ENCODE measurements at places on chromosomes 1 and 21.
A peak's percentile ranks its signal among the peaks of the same experiment; 100 is the strongest.

DNA sequence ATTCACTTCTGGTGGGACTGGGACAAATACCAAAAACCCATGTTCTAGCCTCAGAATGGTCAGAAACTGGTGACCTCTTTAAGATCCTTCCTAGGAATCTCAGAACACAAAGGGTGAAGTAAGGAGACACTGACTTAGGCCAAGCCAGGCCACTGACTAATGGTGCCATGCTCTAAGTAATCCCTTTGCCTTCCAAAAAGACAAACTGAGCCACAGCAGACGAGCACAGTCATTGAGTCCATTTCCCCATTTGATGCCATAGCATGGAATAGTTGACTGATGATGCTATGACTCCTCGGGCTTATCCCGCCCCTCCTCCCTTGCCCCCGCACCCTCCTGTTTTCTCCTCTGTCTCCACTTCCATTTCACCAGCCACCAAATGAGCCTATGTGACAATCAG is 145.8 kb upstream of the ZNF648 start:
- DNase-seq: no peak

DNA sequence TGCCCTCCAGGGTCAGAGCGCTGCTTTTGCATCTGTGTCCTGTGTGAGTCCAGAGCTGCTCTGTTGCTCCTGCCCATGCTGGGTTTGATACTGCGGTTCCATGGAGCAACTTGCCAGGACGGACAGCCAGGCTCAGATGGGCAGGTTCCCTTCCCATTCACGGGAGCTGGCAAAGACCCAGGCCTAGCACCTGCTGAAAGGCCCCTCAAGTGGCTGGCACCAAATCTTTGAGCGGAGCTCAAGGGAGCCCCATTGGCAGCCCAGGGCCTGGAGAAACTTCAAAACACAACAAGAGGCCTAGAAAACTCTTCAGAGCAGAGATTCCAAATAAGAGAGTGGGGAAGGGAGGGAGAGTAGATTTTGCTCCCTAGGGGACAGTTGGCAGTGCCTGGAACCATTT is 97.2 kb downstream of the ACTL8 start:
- DNase-seq: no peak

- DNase-seq: no peak
These were observed 65.0 kb downstream of the ABL2 start for GRCh38 chr1:179164494-179164893.

DNA sequence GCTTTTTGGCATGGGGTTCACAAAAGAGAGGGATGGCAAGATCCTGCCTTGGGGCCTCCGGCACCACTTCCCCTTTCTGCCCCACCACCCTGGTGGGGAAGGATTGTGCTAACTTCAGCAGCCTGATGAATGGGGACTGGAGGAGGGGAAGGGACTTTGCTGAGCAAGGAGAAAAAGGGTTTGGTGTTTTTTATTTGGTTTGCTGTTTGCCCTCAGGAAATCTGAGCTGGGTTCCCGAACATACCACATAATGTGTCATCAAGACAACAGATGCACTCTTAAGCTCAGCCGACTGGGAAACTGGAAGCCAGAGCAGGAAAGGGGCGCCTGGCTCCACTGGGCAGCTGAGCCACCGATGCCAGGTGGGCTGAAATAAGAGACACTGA is 19.8 kb downstream of the OLFML2B start:
- no peak for DNase-seq

- DNase-seq: no peak
These were observed 132.5 kb upstream of the GPR52 start for GRCh38 chr1:174315239-174315638.

DNA sequence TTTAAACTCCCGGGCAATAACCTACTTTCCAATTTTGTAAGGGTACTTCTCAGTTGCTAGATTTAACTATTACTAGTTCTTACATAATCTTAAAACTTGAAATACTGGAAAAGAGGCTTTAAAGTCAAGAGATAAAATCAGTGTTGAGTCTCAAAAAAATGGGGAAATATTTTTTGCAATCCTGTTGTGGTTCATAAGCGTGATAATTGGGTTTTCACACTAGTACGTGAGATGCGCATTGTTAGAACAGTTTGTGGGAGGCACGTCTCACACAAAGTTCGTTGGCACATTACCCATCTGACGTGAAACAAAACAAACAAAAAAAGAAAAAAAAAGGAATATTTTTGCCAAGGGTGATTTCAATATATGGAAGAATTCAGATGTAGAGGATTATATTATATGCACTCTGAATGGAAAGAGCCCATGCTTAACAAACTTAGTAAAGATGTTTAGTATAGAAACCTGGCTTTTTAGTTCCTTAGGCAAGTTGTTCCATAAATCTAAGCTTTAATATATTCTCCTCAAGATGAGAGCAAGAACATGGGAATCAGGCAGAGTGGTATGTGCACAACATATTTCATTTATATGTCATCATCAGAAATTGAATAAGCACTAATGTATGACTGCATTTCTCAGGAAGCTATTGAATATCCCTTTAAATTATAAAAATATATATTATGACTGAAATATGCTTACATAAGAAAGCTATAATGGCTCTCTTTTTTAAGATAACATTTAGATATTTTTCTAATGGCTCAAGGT is 73.9 kb upstream of the TNFSF4 start:
- DNase-seq: no peak

GRCh38 chr1:1540090-1540817 is at the start of gene TMEM240:
TMEM240 (minus strand) TSS chr1:1540624; CDS start chr1:1540346, 278 bp downstream.
- peak; percentile 40 for DNase-seq

- DNase-seq: no peak
These were observed 55.3 kb downstream of the LGR6 start for GRCh38 chr1:202248861-202249260.

DNA sequence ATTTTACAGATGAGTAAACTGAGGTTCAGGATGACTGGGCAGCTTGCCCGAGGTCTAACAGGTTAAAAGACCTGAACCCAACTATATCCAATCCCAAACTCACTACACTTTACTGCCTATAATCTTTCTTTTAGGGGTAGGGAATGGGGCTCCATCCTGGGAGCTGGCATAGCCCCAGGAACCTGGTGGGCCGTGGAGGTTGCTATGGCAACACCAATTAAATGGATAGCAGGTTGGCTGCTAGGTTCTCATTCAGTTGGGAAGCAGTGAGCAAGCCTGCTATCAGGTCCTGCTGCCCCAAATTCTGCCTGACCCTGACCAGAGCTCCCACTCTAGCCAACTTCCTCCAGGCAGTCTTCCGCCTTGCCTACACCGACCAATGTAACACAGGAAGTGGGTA is 40.9 kb downstream of the LRP8 start:
- DNase-seq: no peak

DNA sequence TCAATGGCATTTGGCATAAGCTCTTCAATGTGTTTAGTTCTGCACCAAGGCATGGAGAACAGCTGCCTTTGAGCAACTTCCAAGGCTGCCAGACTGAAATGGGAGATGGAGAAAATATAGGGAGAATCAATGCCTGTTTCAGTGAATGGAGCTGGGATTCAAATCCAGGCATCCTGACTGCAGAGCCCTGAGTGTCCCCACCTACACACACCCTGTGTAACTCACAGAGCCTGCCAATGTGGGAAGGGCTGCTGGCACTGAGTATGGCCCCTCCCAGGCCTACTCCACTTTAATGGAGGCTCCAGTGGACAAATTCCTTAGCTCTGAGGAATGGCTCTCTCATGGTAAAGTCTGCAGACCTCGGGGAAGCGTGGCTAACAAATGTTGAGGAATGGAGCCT is 145.6 kb upstream of the TNR start:
- no peak for DNase-seq

DNA sequence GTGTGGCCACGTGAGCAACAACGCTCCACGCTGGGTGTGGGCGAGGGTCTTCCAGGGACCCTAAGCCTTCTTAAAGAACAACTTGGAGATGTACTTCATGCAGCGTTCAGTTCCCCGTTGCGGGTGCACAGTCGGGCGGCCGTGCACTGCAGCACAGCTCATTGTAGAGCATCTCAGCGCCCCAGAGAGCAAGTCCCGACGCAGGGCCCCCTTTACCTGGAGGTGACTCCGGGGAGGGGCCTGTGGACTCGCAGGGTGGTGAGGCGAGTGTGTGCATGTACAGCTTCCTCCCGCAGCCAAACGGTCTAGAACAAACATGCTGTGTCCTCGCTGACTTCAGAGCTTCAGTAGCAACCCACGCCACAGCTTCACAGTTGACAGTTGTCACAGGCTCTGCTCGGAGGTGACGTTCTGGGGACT is 19.5 kb downstream of the RRP1 start:
- no peak for DNase-seq

DNA sequence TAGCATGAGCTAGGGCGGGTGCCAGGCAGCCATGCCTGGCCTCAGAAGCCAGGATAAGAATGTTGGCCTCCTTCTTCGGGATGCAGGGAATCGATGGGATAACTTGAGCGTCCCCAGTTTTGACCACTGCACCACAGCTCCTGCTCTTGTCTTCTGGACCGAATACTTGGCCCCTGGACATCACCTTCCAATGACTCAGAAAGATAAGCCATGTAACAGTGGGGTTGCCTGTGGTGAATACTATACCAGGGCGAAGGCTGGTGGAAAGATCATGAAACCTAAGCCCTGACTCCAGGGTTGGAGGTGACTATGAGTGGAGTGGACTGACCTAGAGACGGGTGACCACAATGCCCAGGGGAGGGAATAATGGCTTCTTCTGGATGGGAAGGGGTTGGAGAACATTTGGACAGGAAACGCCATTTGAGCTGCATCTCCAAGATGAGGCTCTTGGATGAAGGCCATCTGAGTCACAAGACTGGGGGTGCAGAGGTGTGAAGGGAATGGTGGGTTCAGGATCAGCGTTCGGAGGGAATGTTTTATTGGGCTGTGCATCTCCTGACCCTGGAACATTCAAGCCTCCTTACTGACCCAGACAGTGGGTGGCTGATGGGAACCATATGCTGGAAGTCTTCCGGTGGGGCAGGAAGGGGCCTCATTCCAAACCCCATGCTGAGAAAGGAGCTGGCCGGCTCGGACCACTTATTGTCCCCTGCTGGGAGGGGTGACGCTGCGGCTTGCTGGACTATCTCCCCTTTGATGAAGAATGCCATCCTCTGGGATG is 18.5 kb upstream of the KCNE2 start:
- no peak for DNase-seq

- no peak for DNase-seq
These were observed 24.2 kb downstream of the SLC5A9 start for GRCh38 chr1:48246727-48247126.

DNA sequence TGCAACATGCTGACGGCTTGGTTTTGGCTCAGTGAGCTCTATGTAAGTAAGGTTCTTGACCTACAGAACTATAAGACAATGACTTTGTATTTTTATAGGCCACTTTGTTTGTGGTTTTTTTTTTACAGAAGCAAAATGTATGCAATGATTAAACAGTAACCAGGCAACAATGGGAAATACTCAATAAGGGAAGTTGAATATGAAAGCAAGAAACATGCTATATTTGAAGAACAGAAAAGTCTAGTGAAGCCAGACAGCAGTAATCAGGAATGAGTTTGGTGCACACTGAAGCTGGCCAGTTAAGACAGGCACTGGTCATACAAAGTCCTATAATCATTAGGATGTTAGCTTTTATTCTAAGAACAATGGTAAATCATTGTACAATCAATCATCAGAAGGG is 1926.8 kb downstream of the NCAM2 start:
- DNase-seq: no peak

GRCh38 chr1:108502138-108502537 is 52.0 kb downstream of the NBPF6 start:
- no peak for DNase-seq

DNA sequence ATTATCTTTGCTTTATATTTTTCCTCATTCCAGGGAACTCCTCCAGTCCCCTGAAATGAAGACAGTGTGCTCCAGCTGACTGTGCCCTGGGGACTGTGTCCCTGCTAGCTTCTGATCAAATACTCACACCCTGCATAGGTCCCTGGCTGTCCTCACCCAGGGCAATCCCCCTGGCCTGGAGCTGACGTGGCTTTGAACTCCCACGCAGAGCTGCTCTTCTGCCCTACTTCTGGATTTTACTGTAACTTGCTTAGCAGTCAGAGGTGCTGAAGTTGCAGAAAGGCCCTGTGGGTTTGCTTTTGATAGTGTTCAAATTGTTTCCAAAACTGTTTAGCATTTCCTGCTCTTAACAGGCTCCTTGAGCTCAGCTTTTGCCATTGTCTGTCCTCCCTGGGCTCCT is 186.5 kb downstream of the FASLG start:
- DNase-seq: peak; percentile 71

GRCh38 chr21:37219761-37220432 is 47.2 kb downstream of the VPS26C start:
- DNase-seq: no peak

- no peak for DNase-seq
These were observed 419.6 kb upstream of the BRINP3 start for GRCh38 chr1:190897233-190897632.

- no peak for DNase-seq
These were observed 16.2 kb downstream of the CSRP1 start for GRCh38 chr1:201490708-201491131.

GRCh38 chr1:231407547-231408396 is 14.3 kb downstream of the EGLN1 start:
- no peak for DNase-seq

DNA sequence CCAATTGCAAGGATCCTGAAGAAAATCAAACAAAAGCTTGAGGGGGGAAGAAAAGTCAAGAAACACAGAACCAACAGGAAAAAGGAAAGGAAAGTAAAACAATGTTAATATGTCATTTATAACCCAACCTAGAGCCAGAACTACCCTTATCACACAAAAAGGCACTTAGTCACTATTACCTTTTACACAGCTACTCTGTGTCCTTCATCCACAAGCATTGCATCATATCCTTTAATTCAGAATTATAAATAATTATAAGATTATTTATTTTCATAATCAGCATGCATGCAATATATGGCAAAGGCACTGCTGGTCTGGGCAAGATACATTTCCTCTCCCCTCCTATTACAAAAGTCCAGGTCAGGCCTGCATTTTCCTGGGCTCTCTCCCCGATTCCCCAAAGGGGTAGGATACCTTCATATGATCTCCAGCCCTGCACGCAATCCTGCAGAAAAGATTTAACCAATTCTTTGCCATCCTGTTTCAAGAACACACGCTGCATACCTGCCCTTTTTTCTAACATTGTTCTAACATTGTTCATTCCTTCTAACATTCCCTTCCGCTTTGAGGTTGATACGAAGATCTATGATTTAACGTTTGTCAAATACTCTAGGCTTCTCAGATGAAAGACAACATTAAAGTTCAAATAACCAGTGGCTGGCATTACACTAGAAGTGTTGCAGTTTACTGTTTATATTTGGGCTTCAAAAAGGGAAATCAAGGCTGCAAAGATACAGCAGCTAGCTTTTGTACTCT is 4.3 kb downstream of the PTPN14 start:
- no peak for DNase-seq

- no peak for DNase-seq
These were observed 123.8 kb downstream of the PCBP3 start for GRCh38 chr21:45767071-45768006.

DNA sequence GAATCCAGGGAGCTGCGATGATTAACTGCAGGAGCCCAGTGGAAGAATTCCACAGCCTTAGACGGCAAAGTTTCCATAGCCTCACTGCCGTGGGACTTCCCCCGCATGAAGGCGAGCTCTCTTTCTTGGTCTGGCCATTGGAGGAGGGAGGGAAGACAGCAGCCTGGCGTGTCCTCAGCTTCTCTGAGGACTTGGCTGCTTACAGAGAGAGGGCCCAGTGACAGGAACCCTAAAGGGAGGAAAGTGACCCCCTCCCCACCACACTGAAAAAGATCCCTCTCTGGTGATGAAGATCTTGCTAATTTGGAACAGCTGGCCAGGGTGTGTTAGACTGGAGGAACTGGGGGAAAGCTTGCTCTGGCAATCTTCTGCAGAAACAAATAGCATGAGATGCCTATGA is 41.0 kb downstream of the ATP2B4 start:
- no peak for DNase-seq

Measured in stimulated activated CD8-positive, alpha-beta memory T cell treated with anti-CD3 and anti-CD28 coated beads, Interleukin-7, amount 100 ng/mL, for 48 hours (primary cell).